ENCODE measurements at places on chromosomes 4 and X.
A peak's percentile ranks its signal among the peaks of the same experiment; 100 is the strongest.

DNA sequence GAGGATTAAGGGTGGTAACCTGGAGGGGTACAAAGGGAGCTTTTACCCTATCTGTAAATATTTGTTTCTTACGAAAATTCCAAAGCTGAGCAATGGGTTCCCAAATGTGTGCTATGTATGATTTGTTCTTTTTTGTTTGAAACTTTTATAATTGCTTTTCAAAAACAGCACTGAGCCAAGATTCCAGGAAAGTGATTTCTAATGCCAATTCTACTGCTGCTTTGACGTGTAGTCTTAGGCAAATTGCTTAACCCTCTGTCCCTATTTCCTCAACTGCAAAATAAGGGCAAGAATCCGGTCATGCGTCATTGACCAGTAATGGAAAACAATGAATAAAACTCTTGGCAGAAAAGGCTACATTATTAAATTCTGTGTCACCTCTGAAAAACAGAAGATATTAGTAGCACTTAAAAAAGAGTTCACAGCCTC is 454.7 kb downstream of the IL15 start:
- DNase-seq, result no peak

- DNase-seq, result peak; percentile 5
Measured at GRCh38 chr4:73019462-73020047, 50.0 kb downstream of the COX18 start.

DNA sequence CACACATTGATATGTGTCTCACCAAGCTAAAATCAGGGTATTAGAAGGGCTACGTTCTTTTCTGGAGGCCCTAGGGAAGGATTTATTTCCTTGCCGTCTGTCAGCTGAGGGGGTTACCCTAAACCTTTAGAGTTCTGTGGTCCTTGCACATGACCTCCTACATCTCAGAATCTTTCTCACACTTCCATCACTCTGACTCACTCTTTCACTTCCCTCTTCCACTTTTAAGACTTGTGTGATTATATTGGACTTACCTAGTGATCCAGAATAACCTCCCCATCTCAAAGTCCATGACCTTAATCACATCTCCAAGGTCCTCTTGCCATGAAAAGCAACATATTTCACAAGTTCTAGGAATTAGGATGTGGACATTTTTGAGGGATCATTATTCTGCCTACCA is 53.6 kb upstream of the FUNDC1 start:
- DNase-seq, result no peak

GRCh38 chr4:138599965-138600364 is 357.8 kb upstream of the SLC7A11 start:
- no peak for DNase-seq

DNA sequence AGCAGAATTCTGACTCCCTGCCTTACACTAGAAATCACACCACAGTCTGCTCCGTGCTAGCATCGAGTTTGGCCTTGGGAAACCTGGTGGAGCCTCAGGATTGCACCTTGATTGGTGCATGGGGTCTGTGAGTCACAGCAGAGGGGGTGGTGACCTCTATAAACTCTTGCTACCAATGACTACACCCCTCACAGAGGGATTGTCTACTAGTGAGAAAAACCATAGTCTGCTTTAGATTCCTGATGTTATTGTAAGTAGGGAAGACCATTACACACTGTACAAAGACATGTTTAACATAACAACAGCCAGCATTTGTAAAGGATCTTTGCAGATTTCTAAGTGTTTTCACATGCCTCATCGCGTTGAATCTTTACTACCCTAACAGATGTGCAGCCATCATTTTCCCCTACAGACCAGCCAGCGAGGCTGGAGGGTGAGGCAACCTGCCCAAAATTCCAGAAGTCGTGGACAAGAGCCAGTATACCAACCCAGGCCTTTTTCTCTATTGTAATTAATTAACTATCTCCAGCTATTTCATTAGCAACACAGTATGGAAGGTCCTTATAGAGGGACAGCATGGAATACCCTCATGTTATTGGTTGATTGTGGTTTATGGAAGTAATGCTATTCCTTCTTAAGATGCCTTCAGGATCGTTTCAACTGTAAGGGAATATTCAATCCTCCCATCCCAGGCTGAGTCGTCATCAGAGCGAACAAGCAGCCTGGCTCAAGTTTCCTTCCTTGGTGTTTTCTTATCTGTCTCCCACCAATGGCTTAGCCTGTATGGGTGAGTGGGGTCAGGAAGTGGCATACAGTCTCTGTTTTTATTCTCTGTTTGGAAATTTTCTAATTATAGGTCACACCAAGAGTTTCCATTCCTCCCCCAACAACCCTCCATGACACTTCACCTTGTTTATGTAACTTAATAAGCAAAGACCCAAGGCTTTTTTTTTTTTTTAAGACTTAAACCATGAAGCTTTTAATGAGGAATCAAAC is 55.9 kb upstream of the KDR start:
- no peak for DNase-seq

GRCh38 chr4:76752861-76753501 is 145.0 kb downstream of the SOWAHB start:
- DNase-seq, result peak; percentile 3

GRCh38 chrX:145881175-145881995 is 63.8 kb downstream of the SLITRK2 start:
- DNase-seq, result no peak

DNA sequence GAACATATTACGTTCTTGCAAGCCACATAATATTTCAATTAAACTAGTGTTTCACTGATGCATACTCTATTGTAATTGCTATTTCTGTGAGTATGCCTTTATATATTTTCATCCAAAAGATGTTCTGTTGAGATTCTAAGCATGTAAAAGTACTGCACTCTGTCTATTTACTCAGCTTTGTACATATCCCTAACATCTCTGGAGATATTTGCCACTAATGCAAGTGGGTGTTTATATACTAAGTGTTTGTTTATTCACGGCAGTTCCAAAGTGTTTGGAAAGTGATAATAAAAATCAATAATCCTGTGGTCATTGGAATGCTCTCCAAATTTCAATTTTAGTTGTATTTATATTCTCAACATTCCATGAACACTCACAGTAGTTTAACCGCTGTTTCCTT is 1989.0 kb downstream of the C4orf33 start:
- no peak for DNase-seq

- no peak for DNase-seq
Measured at GRCh38 chr4:89316931-89317366, 9.3 kb upstream of the GPRIN3 start.

- DNase-seq, result no peak
Measured at GRCh38 chr4:145930592-145930991, 8.0 kb downstream of the ZNF827 start.

GRCh38 chr4:21507439-21507838 is 441.1 kb downstream of the KCNIP4 start:
- no peak for DNase-seq

- DNase-seq, result no peak
Measured at GRCh38 chrX:150696331-150696730, 3.1 kb downstream of the MTMR1 start.

DNA sequence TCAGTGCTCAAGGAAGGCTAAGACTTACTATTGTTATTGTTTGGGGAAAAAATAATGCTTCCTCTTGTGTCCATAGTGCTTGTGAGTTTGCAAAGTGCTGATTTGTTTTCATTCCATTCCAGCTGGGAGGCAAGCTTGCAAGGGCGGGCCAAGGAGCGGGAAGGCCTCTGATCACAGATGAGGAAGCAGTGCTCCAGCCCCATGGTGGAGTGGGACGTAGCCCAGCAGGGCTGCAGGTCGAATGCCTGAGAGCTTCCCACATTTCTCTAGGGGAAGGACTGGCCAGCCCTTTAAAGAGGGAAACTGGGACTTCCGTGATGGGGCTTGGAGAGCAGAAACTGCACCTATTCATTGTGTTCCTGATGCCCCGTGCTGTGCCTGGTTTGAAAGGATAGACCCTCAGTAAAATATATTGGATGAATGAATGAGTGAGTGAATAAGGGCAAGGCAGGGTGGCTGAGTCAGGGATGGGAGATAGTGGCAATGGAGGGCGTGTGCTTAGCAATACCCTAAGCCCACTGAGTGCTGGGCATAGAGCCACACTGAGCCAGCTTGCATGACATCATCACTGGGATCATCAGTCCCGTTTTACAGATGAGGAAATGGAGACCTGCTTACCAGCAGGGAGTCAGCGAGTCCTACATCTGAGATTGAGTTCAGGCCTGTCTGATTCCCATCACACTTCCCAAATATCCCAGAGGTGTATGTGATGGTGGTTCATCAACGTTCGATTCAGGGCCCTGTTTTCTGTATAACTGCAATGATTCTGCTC is 17.9 kb upstream of the NSG1 start:
- DNase-seq, result no peak

- DNase-seq, result no peak
Measured at GRCh38 chr4:173461170-173461569, 62.3 kb upstream of the SCRG1 start.

DNA sequence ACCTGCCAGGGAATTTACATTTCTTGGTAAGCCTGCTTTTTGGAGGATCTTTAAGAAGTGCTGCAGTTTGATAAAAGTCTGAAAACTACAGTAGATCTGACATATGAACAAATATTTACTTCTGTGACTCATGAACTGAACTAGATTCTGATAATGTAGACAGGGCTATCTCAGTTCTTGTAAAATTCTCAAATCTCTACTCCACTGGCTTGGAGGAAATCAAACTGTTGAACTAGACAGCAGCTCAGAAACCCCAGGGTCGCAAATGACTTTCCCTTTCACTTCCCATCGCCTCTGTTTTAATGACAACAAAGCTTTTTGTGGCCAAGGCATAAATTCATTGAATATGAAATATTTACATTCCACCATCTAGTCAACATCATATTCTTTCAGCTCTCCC is 15.4 kb upstream of the OCIAD1 start:
- DNase-seq, result no peak

DNA sequence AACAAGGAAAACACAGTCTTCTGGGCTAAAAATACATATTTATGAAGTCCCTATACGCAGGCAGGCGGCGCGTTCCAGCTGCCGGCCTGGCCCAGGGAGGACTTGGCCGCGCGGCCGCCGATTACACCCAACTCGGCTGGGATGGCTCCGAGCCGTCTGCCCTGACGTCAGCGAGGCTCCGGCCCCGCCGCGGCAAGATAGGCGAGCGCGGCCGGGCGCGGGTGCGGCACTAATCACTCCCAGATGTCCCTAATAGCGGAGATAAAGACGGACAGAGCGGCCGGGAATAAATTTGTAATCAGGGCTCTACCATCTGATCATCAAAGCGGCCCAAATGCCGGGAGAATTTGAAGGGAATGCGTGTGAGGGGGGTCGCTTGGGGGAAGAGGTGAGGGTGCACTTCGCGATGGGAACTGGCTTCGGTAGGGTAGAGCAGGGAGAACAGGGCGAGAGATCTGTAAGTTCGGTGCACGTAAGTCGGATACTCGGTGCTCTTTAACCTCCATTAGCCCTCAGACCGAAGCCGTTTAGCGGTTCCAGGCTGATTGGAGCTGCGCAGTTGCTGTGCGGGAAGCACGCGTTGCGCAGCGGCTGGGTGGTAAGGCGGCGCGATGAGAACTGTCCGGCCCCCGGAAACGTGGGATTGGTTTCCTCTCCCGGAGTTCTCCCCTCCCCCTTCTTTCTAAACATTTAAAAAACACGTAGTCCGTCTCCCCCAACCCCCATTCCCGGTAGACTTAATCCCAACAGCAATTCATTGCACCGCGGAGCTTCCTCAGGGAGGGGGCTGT is 7.7 kb downstream of the HAND2 start:
- no peak for DNase-seq

DNA sequence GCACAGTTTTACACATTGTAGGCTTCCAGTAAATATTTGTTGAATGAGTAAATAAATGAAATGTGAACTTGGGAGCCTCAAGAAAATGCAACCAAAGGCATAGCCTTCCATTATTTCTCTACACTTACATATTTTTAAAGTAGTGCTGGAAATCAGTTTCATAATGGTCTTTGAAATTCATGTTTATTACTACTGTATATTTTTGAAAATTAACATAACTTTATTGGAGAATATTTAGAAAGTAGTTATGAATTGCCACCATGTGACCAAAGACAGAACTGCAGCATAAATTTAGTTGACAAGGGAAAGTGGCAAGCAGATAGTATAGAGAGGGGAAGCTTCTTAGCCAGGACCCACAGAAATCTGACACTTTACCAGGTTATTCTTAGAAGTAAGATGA is 6.4 kb downstream of the TCEAL8 start:
- no peak for DNase-seq

DNA sequence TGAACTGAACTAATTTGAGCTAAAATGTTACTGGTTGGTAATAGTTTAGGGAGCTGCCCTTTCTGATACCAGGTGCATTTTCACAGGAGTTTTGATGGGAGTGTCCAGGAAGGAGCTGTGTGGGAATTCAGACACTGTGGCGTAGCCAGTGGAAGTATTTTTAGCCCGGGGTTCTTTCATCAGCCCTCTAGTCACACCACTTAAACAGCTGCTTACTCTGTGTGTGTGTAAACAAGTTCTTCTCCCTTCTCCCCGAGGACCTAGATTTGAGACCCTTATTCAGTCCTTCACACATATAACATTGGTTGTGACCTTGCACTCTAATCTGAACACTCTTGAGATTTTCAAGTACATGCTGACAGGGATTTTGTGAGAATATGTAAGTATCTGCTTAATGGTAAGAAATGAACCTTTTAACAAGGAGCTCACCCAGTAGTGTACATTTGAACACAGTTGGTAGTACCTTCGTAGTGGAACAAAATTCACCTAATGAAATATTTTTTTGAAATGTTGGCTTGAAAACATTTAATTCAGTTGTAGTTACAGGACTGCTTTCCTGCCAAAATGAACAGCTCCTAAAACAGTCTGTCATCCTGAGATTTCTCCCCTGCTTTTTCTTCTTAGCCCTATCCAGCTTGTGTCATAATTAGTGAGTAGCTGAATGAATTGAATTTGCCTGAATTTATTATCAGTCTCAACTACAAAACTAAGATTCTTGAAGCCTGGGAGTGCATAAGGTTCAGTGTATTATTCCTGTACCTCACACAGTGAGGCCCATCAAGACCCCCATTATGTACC is 61.8 kb downstream of the BMPR1B start:
- DNase-seq, result no peak

GRCh38 chrX:118632862-118633261 is 94.5 kb upstream of the IL13RA1 start:
- no peak for DNase-seq

- no peak for DNase-seq
Measured at GRCh38 chr4:147928400-147928799, 196.5 kb downstream of the ARHGAP10 start.

DNA sequence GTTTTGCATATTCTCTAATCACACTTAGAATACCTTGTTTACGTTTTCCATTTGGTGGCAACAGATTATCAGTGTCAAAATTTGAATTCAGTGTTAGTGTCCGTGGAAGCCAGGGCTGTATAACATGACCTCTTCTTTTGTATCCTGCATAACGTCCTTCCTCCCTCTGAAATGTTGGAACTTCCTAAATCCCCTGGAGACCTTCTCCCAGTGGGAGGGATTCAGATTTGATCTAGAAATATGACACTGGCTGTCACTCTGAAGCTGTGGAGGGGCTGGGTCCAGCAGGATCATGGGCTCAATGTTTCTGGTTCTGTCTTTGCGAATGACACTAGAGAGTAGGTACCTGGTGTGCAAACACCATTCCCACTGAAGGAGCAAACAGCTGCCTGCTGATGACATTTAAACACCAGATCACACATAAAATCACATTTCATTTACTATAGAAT is 850 bp upstream of the CXCL3 start:
- DNase-seq, result no peak

GRCh38 chr4:112378858-112379257 is 81.7 kb downstream of the ALPK1 start:
- no peak for DNase-seq

All from NCI-H1092 (cell line).